CD4-positive, alpha-beta T cell treated with Interleukin-17A for 1 hour (primary cell): ENCODE measurements at places on chromosomes 5 and 9.
A peak's percentile ranks its signal among the peaks of the same experiment; 100 is the strongest.

DNA sequence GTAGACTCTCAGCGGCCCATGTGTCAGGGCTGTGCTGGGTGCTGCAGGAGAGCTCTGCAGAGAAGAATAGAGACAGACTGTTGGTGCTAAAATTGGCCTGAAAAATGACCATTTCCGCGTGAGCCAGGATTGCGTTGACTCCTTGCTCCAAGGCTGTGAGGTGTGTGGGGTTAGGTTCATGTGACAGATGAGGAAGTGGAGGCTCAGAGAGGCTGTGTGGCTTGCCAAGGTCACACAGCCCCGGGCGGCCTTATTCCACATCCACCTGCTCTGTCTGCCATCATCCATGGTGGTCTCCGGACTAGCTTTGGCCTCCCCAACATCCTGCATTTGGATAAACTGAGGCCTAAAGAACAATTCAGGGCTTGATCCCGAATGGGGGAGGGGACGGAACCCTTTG, 15.2 kb downstream of the NEK6 start:
- DNase-seq = no peak

- no peak for DNase-seq
Measured at GRCh38 chr5:81142108-81142507, 91.0 kb upstream of the CKMT2 start.

DNA sequence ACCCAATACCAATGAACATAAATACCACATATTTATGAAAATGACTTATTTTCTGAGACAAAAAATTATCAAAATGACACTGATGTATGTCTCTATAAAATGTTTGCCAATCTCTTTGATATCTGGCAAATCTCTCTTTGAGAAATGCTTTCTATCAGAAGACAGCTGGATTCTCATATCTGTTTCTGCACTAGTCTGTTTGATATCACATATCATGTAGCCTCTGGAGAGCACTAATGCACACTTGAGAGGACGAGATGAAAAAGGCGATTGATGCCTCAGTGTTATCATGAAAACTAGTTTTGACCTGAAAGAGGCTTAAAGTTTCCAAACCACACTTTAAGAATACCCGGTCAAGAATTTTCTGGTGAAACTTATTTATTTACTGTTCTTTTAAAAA, 29.1 kb upstream of the ANKRD55 start:
- no peak for DNase-seq

GRCh38 chr5:61342071-61342501, 10.0 kb downstream of the ZSWIM6 start:
- no peak for DNase-seq

DNA sequence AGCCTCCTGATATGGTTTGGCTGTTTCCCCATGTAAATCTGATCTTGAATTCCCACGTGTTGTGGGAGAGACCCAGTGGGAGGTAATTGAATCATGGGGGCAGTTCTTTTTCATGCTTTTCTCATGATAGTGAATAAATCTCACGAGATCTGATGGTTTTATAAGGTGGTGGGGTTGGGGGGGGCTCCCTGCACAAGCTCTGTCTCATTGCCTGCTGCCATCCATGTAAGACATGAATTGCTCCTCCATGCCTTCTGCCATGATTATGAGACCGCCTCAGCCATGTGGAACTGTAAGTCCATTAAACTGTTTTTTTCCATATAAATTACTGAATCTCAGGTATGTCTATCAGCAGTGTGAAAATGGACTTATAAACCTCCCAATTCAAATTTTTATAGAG, 12.8 kb downstream of the XRCC4 start:
- DNase-seq = no peak

DNA sequence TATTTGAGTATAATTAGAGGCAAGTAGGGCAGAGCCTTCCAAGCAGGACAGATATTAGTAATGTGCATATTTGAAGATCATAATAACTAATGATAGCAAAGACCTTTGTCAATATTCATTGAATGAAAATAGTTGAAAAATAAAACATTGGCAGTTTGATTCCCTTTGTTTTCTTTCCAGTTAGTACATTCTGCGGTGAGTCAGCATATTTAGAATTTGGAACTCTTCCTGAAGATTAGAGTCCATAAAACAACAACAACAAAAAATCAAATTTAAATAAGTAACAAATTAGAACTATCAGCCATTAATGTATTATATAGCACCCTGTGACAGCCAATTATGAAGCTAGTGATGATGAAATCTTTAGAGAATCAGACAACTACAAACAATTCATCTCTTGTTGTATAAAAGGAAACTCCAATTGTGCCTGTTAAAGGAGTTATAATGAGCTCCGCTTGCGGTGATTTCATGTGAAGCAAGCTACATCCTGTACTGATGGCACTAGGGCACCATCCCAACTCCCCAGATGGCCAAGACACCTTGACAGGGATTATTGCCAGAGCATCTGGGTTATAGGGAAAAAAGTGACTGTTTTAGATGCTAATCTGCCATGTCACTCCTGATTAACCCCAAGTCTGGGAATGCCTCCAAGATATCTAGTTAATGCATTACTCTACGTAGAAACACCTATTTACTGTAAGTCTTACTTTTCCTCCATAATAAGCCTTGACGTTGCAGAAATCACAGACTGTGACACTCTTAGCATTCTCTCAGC, 6.8 kb downstream of the IFNA8 start:
- DNase-seq = no peak

GRCh38 chr9:33211695-33212393, 28.1 kb upstream of the SPINK4 start:
- DNase-seq = no peak

DNA sequence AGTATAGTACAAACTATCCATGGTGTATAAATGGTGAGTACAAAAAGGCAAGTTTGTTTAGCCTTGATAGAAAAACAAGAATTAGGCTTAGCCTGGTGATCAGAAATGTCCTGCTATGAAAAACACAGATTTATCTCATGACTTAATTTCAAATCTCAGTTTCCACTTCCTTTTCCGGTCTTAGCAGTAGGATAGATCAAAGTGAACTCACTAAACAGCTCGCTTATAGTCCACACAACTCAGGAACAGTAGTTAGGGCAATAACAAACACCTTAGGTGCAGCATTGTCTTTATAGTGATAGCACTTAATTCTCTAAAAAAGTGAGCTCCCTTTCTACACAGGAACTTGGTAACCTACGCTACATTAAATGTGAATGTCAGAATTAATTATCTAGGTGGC, 11.4 kb downstream of the GOLGA1 start:
- peak; percentile 10 for DNase-seq

GRCh38 chr9:2466703-2467102, 154.9 kb upstream of the VLDLR start:
- no peak for DNase-seq

DNA sequence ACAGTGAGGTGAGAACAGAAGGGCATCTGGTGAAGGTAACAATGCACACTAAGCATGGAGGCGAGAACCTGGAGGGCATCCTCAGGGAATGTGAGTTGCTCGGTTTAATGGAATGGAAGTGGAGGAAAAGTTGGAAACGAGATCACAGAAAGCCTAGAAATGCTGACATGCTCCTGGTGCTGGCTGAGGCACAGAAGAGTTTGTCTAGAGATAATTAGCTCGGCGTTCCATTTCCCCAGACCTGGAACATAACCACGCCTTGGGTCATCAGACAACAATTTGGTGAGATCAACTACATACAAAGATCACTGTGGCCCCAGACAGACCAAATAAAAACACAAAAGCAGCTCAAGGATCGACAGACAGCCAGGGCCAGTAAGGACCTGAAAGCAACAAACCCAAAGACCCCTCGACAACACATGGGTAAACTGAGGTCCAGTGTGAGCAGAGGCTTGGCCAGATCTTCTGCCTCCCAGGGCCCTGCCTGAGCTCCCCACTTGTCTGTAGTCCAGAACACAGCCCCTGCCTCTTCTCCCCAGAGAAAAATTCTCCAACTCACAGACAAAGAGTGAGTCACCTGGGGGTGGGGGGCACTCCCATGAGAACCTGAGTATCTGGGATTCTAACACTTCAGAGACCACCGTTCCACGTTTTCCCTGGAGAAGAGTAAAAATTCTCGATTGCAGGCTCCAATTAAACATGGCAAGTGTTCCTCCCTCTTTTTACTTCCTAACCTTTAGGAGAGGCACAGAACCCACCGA, 52.5 kb downstream of the SHB start:
- no peak for DNase-seq

DNA sequence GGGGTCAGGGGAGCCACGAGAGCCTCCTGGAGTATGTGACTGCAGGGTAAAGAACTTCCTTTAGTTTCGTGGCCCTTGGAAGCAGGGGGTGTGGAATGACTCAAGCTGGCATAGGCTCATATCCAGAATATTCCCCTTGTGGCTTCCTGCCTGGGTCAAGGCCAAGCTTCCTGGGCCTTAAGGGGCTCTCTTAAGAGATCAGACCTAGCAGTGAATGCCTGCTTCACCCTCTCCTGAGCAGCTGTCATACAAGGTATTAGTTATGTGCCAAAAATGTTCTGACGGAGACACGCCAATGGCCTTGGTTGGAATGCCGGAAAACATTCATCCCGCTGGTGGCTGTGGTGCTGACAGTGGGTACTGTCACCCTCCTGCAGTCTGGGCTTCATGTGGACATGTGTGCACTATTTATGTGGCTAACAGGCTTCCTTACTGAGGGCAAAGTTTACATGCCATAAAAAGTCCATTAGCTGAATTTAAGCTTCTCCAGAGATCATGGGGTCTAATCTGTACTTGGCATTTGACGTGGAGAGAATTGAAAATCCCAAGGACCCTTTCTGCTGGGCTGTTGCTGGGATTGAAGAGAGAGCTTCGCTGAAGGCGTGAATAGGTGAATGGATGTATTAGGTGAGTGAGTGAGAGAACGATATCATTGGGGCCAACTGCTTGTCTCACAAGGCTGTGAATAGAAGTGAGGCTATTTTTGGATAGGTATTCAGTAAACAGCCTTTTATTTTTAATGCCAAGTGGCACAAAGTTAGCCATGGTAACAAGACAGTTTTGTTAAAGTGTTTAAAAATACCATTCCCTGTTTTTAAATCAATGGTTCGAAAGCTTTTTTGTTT, 156.8 kb downstream of the MACROH2A1 start:
- DNase-seq = no peak
